ENCODE measurements at places on chromosomes 5 and 9.

DNA sequence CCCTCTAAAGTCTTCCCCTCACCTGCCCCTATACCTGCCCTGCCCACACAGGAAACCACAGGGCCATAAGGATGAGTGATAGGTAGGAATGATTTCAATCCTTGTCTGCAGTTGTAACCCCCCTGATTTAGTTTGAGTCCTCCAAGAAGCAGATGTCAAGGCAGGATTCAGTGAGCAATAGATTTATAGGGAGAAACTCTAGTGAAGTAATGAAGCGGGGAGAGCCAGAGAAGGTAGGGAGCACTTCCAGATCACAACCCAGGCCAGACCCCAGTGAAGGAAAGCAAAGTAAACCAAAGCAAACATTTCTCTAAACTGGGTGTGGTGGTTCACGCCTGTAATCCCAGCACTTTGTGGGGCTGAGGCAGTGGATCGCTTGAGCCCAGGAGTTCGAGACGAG lies 22.4 kb downstream of the ENC1 start:
- DNase-seq: no peak

DNA sequence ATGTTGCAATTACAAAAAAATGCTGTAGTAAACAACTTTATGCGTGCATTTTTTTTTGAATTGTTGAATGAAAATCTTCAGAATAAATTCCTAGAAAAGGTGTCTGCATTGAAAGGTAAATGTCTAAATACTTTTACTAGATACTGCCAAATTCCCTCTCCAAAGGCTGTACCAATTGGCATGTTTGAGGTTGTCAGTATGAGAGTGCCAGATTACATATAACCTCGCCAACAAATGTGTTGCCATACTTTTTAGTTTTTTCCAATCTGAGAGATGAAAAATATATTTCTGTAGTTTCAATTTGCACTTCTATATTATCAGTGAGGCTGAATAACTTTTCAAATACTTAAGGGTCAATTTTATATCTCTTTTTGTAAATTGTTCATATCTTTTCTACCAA lies 261.5 kb upstream of the TARS1 start:
- no peak for DNase-seq

DNA sequence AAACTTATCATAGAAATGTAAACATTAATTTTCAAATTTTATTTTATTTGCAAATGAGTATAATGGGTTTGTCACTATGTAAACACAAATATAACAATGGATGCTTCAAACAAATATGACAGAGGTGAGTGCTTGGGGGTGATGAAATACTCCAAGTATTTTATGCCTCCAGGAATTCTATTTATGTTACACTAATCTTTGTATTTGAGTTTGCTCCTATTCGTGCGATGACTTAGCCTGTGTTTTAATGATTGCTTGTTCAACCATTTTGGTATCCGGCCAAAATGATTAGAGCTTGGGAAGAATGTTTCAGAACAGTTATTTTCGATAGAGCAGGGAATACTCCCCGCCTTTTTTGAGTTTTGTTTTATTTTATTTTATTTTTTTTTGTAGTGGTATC lies 5.0 kb downstream of the DMRT2 start:
- no peak for DNase-seq

DNA sequence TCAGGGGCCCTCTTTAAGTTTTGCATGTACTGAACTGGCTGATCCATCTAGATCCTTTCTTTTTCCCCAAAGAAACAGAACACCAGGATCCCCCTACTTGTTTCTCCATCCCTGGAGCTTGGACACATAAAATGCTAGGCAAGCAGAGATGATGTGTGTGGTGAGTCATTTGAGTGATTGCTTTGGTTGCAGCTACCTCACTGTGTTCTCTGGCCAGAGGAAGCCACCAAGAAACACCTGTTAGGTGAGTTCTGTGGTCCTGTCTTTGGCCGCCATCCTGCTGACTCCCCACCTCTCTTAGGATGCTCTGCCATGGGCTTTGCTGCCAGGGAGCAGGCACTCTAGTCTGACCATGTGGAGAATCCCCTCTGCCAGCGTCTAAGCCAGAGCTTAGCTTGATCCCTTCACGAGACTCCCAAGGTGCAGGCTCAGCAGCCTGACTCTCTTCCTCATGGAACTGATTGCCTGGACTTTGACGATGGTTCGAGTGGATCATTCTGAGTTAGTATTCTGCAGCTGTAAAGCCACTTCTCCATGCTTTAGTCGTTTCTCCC lies 27.3 kb upstream of the DENND1A start:
- no peak for DNase-seq
